Osteoblast (primary cell): ENCODE measurements at places on chromosomes 1 and 21. TPM values are rescaled to one million over a fixed set of nuclear protein-coding genes. Genes with fewer than 3 reads are reported as not detected.

Gene LCK
- total RNA-seq = 0.29 TPM in 1 of 2 replicates, not detected in the other

Gene FAM131C
- total RNA-seq = 0.36 TPM in 1 of 2 replicates, not detected in the other

Gene OLIG2
- total RNA-seq = not detected in 2 replicates

Gene ACKR1
- not detected in 2 replicates for total RNA-seq

Gene SYT2
- under 0.01 TPM in 1 of 2 replicates, not detected in the other for total RNA-seq

Gene TMEM200B
- 9.4 and 10.6 TPM in 2 replicates for total RNA-seq

Gene TMEM82
- total RNA-seq = not detected in 2 replicates
